ENCODE measurements at places on chromosomes 5 and 9. TPM values are rescaled to one million over a fixed set of nuclear protein-coding genes. Genes with fewer than 3 reads are reported as not detected.

EIF4E1B gene
- total RNA-seq = not detected

MEF2C gene
- 9.5 TPM for total RNA-seq

SLC12A7 gene
- total RNA-seq = 64.2 TPM

DNA sequence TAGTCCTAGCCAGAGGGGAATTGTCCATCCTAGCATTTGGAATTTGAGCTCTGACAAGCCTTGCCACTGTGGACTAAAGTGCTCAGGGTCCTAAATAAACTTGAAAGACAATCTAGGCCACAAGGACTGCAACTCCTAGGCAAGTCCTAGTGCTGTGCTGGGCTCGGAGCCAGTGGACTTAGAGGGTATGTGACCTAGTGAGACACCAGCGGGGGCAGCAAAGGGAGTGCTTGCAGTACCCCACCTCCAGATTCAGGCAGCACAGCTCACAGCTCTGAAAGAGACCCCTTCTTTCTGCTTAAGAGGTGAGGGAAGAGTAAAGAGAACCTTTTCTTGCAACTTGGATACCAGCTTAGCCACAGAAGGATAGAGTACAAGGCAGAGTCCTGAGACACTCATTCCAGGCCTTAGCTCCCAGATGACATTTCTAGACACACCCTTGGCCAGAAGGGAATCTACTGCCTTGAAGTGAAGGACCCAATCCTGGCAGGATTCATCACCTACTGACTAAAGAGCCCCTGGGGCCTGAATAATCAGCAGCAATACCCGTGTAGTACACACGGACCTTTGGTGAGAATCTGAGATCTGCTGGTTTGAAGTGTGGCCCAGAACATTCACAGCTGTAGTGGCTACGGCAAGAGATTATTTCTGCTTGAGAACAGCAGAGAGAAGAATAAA lies 164.6 kb downstream of the CCDC171 start:
- no peak for DNase-seq

DNA sequence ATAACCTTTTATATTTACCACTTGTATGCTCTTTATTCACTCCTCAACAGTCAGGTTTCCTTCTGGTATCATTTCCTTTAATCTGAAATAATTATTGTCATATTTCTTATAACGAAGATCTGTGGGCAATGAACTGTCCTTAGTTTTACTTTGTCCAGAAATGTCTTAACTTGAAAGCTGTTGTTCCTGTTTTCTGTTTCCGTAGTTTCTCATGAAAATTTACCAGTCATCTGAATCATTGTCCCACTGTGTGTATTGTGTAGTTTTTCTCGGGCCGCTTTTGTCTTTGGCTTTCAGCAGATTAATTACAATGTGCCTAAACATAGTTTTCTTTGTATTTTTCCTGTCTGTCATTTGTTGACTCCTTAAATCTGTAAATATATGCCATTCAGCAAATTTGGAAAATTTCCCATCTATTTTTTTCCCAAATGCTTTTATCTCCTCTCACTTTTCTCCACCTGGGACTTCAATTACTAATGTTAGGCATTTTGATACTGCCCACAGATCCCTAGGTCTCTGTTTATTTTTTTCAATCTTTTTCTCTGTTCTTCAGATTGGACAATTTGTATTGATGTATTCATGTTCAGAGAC lies 74.9 kb downstream of the PDE8B start:
- DNase-seq = no peak

Measured in liver (tissue), 10 donors.